ENCODE measurements at places on chromosomes 2 and 18. TPM values are rescaled to one million over a fixed set of nuclear protein-coding genes. Genes with fewer than 3 reads are reported as not detected.

Gene CENPA
- total RNA-seq, result 0.07 TPM

Gene C2orf42
- 22.4 TPM for total RNA-seq

Gene ESPNL
- under 0.01 TPM for total RNA-seq

Gene CTDP1
- total RNA-seq, result 36.0 TPM

Gene MYCN
- not detected for total RNA-seq

Gene EVX2
- total RNA-seq, result not detected

Gene TDRD15
- not detected for total RNA-seq

Gene CWC22
- 29.4 TPM for total RNA-seq

Gene DLGAP1
- not detected for total RNA-seq

Gene SERPINB2
- 182 TPM for total RNA-seq

Gene CYP26B1
- total RNA-seq, result 2.8 TPM

Gene SUMO1
- 121 TPM for total RNA-seq

All from nasal cavity respiratory epithelium epithelial cell of viscerocranial mucosa (primary cell).